ENCODE measurements at places on chromosomes 12 and 14.

GRCh38 chr12:57232156-57232756 is 2.7 kb downstream of the SHMT2 start:
- no peak for DNase-seq

DNA sequence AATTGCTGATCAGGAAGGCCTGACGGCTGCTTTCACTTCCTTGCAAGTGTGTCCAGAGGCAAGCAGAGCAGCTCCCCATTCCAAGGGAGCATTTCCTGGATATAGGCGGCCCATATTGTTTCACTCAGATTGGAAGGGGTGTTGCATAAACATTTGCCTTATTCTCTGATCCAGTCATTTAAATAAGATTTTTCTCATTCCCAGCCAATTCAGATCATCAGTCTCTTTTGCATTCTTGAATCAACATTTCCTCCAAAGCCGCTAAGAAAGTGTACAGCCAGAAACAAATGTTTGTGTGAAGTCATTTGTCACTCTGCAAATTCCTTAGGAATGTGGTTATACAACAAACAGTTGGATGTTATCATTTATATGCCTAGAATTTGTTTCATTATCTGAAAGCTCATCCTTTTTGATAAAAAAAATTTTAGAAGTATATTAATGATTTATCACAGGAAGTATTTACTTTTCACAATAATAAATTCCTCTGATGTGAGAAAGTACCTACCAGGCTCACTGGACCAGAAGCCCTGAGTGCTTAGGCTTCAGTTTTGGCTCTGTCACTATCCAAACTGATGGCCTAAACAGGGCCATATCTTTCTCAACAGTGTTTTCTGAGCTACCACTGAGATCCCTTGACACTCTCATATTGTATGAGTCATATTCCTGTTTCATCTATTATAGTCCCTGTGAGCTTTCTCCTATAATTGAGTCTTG is 379.6 kb downstream of the CCDC91 start:
- DNase-seq = peak; percentile 96

DNA sequence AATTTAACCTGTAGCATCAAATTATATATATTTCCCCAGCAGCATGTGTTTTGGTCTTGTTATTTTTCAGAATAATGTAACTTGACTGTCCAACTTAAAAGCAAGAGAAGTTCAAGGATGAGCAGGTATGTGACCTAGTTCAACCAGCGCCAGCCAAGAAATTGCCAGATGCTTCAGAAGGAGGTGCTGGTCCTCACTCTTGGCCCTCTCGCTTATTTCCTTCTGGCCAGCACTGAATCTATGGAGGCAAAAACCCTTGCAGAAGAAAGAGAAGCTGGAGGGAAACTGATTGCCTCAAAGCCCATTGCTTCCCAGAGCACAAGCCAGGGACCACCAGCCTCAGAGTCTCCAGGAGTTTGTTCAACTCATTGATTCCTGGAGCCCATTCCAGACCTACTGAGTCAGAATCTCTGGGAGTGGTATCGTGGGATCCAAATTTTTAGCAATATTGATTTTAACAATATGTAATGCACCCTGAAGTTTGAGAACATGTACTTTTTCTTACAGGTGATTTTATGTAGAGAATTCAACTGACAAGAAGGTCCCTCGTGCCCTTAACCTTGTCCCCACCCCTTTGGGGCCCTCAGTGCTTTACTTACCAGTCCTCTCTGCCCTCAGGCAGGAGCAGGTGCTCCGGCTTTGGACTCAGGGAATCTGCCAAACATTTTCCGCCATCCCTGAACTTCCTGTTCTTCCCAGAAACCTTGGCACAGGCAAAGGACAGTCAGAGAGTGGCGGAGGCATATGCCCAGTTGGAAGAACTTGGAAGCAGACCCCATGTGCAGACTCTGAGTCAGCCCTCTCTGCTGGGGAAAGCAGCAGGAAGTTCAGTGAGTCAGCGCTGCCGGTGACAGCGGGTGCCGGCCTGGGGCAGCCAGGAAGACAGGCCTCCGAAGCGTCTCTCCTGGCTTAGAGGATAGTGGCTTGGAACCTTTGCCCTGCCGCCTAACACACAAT is 10.4 kb downstream of the BEST3 start:
- DNase-seq = peak; percentile 66

- no peak for DNase-seq
Observed at GRCh38 chr12:41221491-41221890, 33.4 kb downstream of the PDZRN4 start.

- no peak for DNase-seq
Observed at GRCh38 chr12:121059031-121059898, 20.2 kb upstream of the OASL start.

- peak; percentile 37 for DNase-seq
Observed at GRCh38 chr12:76591476-76591875, 31.9 kb upstream of the OSBPL8 start.

DNA sequence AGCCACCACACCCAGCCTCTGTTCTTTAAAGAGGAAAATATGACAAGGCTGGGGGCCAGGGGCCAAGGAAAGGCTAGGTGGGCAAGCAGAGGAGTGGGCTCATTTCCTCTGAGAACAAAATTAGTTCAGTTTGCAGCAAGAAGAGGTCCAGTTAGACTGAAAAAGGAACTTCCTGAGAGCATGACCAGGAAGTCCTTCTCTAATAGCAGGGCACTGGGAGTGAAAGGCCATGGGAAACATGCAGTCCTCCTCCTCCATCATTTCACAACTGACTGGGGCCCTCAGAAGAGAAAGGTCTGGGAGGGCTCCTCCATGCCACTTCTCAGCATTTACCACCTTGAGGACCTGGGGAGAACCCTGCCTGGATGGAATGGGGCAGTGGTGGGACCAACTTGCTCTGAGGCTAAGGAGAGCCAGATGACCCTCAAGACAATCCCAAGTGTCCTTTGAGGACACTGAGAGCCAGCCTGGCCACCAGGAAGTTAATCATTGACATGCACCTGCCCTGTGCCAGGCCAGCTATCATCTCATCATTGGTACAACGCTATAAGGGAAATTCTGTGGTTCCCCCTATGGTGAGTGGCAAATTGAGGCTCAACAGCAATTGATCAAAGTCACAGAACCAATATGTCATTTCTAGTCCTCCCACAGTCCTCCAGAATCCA is 2.0 kb downstream of the AQP2 start:
- DNase-seq = no peak

DNA sequence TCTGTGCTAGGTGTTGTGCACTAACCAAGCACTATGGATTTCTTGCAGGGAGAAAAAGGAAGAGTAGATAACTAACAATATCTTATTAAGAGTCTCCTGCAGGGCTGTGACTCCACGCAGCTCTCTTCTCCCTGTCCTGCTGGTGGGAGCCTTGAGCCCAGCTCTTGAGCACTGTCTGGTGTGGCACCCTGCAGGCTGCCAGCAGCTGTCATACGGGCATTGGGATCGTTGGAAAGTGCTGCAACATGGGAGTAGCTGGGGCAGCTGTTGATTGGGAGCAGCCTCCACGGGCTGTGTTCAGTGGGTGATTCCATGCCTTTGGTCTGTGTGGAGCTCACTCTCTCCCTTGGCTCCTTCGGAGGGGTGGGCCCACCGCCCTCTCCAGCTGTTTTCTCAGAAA is 125.3 kb downstream of the FBXL14 start:
- no peak for DNase-seq

DNA sequence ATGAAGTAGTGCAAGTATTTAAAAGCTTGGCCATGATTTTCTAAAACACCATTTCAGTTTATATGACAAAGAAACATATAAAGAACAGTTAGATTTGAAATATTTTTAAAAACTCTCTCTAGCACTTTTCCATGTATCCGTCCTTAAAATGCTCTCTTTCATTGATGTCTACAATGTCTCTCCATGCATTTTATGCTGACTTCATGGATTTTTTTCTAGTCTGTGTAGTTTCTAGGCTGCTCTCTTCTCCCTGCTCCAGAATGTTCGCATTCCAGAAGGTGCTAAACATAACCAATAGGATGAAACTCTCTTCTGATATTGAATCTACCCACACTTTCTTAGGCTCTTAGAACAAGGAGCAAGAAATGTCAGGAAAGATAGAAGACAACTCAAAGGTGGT is 124.8 kb downstream of the PLCZ1 start:
- DNase-seq = no peak

- DNase-seq = no peak
Observed at GRCh38 chr12:23356440-23356839, 593.0 kb downstream of the SOX5 start.

DNA sequence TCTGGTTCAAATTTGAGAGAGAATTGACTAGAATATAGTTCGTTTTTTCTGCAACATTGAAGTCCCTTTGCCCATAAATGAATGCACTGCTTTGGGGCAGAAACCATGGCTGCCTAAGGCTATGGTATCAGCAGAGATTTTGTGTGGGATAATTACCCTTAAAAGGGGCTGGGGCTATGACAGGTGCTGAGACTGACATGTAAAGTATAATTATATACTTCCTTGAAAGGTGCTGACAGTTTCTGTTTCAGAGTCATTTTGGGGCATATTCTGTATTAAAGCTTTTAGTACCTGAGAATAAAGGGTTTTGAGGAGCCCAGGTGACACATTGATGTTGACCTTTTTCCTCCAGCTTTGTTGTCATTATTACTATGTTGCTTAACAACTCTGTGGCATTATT is 150.3 kb upstream of the PTPRQ start:
- DNase-seq = no peak

DNA sequence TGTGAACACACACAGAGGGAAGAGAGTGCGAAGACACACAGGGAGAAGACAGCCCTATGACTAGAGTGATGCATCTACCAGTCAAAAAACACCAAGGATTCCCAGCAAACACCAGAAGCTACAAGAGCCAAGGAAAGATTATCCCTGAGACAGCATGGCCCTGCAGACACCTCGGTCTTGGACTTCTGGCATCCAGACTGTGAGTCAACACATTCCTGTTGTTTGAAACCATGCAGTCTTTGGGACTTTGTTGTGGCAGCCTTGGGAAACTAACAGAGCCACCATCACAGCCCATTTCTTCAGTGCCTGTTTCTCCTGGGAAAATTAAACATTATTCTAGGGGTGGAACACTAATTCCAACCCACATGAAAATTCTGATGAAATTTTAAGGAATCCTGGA is 220.6 kb downstream of the GXYLT1 start:
- DNase-seq = no peak

- DNase-seq = peak; percentile 51
Observed at GRCh38 chr12:2958432-2959191, 585 bp upstream of the TEAD4 start.

GRCh38 chr14:38948171-38948570 is 154.9 kb downstream of the SEC23A start:
- peak; percentile 61 for DNase-seq

DNA sequence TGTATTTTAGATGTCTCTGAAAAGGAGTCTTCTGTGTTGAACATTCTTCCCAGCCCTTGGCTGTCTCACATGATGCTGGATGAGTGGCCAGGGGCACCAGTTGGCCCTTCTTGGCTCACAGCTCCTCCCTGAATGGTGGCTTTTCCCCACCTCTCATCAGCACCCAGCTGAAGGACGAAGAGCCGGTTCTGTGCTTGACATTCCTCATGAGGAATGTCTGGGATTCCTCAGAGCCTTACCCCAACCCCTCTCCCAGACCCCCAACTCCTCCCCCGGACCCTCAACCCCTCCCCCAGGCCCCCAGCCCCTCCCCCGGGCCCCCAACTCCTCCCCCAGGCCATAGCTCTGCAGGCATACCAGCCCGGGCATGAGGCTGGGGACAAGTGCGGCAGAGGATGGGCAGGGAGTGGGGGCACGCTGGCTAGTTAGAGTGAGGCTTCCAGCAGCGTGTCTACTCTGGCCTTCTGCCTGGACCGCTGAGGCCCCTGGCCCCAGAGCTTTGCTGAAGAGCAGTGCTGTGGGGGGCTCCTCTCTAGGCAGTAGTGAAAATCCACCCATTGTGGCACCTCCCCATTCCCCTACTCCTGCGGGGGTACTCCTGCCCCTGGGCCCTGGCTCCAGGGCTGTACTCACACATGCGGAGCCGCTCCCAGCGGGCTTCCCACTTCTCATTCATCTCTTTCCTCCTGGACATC is 64.3 kb downstream of the PLEKHG3 start:
- DNase-seq = no peak

GRCh38 chr12:131097202-131098177 is 143.8 kb downstream of the ADGRD1 start:
- DNase-seq = no peak

GRCh38 chr14:70415788-70416187 is 1.1 kb downstream of the SYNJ2BP start:
- DNase-seq = no peak

DNA sequence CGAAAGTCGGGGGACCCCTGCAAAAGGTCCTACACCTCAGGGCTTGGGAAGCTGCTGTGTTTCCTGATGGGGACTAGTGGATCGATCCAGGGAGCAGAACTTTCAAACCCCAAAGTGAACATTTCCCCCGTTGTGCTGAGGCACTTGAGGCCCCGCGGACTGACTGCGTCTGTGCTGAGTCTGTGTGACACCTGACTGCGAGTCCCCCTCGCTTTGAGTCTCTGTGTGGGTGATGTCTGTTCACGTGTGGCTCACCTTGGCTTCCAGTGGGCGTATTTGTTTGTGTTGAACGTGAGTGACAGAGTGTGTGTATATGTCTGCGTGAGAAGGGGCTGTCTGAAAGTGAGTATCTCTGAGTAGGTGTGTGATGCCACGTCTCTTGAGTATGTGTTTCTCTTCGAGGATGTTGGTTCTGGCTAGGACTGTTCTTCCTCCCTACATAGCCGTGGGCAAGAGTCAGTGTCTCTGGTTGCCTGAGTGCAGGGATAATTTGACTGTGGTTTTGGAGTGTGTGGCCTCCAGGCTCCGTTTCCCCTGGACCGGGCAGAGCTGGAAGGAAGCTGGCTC is 1.3 kb downstream of the TEAD4 start:
- DNase-seq = no peak

DNA sequence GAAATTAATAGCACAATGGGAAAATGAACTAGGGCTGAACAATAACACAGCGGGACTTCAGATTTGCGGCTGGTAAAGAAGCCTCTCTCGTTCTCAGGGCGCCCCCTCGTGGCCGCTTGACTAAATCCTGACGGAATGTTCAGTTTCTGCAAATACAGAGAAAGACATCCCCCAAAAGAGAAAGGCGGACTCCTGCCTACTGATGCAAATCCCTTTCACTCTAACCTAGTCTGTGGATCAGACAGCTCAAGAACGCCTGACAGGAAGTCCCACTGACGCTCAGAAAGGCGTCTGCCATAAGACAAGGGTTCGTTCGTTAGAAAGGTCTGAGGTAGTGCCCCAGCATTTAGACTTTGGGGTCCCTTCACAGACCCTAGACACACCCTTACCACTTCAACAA is 2.5 kb downstream of the NUAK1 start:
- DNase-seq = peak; percentile 86

DNA sequence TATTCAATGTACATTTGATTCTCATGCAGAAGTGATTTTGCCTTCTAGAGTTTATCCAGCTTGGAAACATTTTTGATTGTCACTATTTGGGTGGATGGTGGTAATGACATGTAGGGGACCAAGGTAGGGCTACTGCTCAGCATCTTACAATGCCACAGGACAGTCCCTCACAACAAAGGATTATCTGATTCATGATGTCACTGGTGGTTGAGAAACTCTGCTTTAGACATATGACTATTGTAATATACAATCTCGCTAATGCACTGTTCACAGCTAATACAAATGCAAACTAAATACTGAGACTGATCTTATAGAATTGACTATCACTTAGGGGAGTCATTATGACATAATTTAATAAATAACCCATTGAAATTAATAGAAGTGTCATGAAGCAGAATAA is 60.4 kb upstream of the BTG1 start:
- no peak for DNase-seq

Measured in fibroblast of skin of left quadriceps (primary cell).